Thoracic aorta endothelial cell (primary cell): ENCODE measurements at places on chromosomes 1 and 21. TPM values are rescaled to one million over a fixed set of nuclear protein-coding genes. Genes with fewer than 3 reads are reported as not detected.

The PSMB2 gene
- total RNA-seq, result 36.4 and 48.2 TPM in 2 replicates

The HSD11B1 gene
- not detected in 2 replicates for total RNA-seq

The PAFAH2 gene
- 5.7 and 7.0 TPM in 2 replicates for total RNA-seq

The PADI3 gene
- total RNA-seq, result not detected in 2 replicates

The SMIM34 gene
- not detected in 2 replicates for total RNA-seq

The NBPF3 gene
- total RNA-seq, result 3.1 and 6.1 TPM in 2 replicates

The CGN gene
- total RNA-seq, result 0.93 and 1.7 TPM in 2 replicates

The XPR1 gene
- total RNA-seq, result 44.0 and 44.7 TPM in 2 replicates

The RHD gene
- total RNA-seq, result not detected in 2 replicates

The MR1 gene
- total RNA-seq, result 2.3 and 4.2 TPM in 2 replicates

The OR6P1 gene
- not detected in 2 replicates for total RNA-seq

The VANGL1 gene
- total RNA-seq, result 15.6 and 25.8 TPM in 2 replicates

The HTR1D gene
- total RNA-seq, result 0.13 and 0.22 TPM in 2 replicates

The ANKRD45 gene
- 0.13 and 0.22 TPM in 2 replicates for total RNA-seq

The MCOLN2 gene
- 0.27 and 0.36 TPM in 2 replicates for total RNA-seq

The SELP gene
- total RNA-seq, result 2.8 and 4.8 TPM in 2 replicates

The MOB3C gene
- total RNA-seq, result 4.4 and 5.1 TPM in 2 replicates

The SLC45A3 gene
- 7.0 and 10.1 TPM in 2 replicates for total RNA-seq

The ECM1 gene
- 0.57 and 0.93 TPM in 2 replicates for total RNA-seq

The SEMA4A gene
- 0.80 and 1.0 TPM in 2 replicates for total RNA-seq

The AMY2A gene
- not detected in 2 replicates for total RNA-seq

The SHISAL2A gene
- total RNA-seq, result not detected in 2 replicates

The ASCL5 gene
- total RNA-seq, result not detected in 2 replicates
